ENCODE measurements at places on chromosomes 1 and 21.
A peak's percentile ranks its signal among the peaks of the same experiment; 100 is the strongest.

DNA sequence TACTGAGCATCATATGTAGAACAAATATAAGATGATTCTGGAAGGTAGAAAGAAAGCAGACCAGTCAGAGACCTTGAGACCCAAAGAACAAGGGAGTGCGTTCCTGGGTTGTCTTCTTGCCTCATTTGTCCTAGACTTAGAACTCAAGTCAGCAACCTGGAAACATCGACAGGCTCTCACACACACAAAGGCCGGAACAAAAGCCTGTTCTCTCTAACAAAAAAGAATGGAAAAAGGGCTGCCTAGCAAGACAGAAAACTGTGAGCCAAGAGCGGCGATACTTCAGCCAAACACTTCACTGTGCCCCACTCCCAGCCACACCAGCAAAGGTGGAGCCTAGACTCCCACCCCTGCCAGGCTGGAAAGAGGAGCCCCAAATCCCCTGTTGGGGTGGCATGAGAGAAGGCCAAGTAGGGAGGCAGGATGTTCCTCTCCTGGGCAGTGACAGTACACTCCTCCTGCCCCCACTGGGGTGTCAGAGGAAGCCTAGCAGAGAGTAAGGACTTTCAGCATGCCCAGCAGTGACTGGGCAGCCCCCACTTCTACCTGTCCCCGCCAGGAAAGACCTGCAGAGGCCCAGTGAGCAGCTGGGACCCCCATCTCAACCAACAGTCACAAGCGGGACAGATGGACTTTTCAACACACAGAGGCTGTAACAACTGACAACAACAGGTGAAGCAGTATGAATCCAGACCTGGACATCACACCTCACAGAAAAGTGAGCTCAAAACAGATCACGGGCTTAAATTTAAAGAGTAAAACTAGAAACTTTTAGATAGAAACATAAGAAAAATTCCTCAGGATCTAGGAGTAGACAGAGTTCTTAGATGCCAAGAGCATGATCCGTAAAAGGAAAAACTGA is 33.0 kb downstream of the MRAP start:
- DNase-seq, result no peak

DNA sequence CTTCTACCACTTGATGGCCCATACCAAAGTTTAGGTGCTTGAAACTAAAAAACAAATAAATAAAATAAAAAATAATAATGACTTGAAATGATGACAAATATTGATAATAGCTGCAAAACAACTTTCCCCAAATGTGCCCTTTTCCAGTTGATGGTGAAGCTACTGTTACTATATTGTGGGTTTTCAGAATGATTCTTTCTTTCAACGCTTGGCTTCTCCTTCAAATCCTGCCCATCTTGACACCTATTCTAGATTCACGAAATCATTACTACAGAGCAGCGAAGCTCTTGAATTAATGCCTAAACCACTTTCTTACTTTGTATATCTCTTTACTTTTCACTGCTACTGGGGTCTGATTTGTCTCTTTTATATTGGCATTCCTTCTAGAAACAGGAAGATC is 9.2 kb upstream of the C1orf141 start:
- DNase-seq, result no peak

- no peak for DNase-seq
These were observed 147.6 kb downstream of the PBX1 start for GRCh38 chr1:164706606-164706987.

DNA sequence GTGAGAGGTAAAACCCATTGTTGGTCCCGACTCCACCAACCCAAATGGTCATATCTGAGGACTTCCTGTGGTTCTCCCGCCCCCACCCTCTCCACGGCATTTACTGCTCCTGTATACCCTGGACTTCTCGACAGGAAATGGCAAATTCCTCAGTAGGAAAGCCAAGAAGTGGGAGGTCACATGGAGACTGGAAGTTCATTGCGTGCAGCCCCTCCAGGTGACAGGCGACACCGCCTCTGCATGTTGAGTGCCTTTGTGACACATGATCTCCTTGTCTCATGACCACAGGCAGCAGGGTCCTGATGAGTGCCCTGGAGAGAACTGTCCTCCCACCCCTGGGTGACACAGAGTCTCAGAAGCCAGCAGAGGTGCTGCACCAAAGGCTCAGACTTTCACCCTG is 24.2 kb downstream of the ERG start:
- DNase-seq, result no peak

DNA sequence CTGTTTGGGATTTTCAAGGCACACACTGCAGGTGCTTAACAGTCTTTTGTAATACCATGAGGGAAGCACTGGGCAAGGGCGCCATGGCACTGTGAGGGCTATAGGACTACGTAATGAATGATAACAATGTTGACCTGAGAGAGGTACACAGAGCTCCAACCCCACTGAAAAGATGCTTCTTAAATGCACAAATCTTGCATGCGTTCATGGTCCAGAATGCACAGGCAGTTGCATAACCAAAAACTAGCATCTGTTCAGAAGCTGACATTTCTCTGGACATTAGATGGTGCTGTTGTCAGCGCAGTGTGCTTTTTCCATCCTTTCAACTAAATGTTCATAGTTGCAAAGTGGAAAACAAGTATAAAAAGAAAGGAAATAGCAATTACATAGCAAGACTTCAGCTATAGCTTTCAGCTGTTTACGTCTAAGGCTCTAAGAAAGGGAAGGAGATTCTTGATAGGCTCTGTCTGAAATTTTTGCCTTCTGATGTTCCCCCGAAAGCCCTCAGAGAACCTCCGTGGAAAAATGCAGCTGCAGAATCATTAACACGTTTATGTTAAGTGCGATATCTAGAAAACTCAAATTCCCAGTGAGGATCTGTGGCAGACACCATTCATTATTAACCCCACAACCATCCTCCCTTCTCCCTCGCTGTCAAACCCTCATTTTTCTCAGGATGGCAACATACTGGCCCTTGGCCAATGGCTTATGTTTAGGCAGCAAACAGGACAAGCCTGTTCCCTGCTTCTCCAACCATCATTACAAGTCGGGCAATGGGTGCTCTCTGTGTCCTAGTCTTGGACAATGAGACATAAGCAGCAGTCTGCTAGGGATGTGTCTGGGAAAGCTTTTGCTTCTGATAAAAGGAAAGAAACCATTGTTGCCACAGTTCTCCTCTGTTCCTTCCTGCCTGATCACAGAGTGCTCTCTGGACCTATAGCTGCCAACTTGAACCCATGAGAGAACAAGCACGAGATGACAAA is 8.2 kb upstream of the TARBP1 start:
- no peak for DNase-seq

GRCh38 chr1:152442765-152443164 is 28.7 kb upstream of the CRNN start:
- no peak for DNase-seq

GRCh38 chr1:241716915-241717656 is 65.0 kb downstream of the WDR64 start:
- DNase-seq, result peak; percentile 8

GRCh38 chr1:230423261-230423660 is 2.9 kb downstream of the PGBD5 start:
- DNase-seq, result no peak

DNA sequence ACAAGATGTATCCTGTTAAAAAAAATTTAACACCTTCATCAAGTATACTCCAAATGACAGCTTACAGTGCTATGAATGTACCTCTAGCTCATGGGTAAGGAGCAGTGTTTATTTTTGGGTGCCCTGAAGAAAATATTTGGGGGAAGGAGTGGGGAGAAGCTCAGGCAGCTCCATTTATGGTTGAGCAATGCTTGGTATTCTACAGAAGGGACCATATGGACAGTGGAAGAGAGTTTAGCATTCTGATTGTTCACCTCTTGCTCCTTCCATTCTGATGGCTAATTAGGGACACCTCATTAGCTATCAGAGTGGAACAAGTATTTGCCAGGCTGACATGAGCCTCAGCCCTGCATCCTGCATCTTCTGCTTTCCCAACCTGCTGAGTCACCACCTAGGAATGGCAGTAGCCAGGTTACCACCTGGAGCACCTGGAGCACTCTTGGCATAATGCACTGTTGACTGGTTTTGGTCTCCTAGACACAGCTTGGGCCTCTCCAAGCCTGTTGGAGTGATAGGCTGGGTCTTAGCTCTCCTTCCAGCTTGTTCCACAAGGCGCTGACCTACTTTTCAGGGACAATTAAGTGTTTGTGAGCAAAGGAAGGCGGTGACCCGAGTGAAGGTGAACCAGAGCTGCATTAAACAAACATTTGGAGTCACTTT is 62.0 kb upstream of the MACF1 start:
- no peak for DNase-seq

- no peak for DNase-seq
These were observed 60.8 kb upstream of the F3 start for GRCh38 chr1:94602316-94602715.

DNA sequence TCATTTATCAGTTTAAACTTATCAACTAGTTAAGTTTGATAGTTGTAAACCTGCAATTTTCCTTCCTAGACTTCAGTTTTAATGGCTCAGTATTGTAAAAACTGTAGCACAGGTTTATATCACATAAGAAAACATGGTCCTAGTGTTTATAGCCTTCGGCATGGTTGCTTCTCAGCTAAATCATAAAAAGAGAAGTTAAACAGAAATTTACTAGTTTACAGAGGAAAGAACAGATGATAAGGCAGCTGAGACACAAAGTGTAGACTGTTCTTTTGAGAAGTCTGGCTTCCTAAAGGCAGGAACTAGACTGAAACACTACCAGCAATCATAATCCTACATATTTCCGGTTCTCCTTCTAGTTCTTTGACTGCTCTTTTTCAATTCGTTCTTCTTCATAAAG is 39.8 kb downstream of the WNT2B start:
- no peak for DNase-seq

DNA sequence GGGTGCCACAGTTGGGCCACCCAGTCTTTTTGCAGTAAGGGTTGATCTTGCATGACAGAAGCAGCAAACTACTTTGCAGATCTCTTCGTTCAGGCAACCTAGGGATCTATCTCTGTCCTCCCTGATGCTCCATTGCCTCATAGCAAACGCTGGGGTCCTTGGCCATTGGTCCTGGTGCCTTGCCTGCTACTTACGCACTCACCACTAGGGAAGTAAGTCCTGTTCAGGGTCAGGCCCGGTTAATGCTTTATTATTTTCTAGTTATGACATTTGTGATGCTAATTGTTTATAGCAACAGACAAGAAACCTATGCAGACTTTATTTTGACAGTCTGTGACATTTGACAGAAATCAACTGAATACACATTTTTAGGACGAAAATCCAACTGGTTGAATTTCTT is 326.5 kb upstream of the FMN2 start:
- DNase-seq, result no peak

GRCh38 chr1:5351366-5351765 is 640.9 kb downstream of the NPHP4 start:
- DNase-seq, result no peak

DNA sequence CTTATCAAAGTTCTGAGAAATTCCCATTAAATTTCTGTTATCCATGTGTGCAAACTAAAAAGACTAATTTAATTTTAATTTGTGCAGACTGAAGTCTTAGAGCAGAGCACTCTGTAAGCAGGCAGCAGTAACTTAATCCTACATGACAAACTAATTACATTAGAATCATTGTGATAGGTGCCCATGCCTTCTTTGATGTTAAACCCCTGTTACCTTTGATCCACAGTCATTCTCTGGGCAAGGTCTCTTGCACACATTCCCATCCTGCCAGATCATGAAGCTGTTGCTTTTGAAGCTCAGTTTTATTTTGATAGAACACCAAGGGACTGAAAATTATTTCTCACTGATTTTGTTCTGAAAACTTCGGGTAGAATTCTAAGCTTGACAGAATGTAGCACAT is 77.2 kb downstream of the BCAR3 start:
- no peak for DNase-seq

DNA sequence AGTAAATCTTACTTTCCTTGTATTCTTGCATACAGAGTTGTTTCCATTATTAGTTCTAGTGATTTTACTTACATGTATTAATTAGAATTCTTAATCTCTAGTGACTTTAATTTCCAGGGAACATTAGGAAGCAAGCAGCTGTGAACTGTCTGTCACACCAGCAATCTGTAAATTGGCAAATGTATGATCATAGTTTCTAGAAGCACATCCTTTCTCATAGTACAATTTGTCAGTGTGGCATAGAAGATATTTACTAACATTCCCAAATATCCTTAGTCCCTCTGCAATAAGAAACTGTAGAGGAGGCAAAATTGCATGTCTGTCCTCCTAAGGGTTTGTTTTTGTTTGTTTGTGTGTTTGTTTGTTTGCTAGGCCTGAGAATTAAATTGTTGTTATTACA is 17.0 kb upstream of the FMO1 start:
- DNase-seq, result no peak

GRCh38 chr1:110170766-110171733 is 20.8 kb downstream of the SLC6A17 start:
- no peak for DNase-seq

DNA sequence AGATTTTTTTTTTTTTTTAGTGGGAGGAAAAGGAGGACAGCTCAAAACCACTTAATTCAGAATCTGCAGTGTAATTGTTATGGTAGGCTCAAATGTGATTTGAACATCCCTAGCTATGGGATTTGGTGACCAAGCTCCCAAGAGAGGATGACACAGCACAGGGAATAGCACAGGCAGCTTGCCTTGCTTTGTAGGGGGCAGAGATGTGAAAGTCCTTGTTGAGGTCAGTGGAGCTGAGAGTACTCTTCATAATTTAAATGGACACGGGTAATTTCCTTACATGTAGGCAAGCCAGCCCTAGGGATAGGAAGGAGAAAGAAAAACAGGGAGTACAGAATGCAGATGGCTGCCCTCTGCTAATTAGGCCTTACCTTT is 3.2 kb upstream of the UCK2 start:
- DNase-seq, result no peak

- DNase-seq, result no peak
These were observed 121.0 kb upstream of the UBE2U start for GRCh38 chr1:64082459-64082858.

- no peak for DNase-seq
These were observed 32.9 kb downstream of the PHC2 start for GRCh38 chr1:33397994-33398393.

GRCh38 chr21:42261829-42262200 is 42.9 kb downstream of the ABCG1 start:
- no peak for DNase-seq

DNA sequence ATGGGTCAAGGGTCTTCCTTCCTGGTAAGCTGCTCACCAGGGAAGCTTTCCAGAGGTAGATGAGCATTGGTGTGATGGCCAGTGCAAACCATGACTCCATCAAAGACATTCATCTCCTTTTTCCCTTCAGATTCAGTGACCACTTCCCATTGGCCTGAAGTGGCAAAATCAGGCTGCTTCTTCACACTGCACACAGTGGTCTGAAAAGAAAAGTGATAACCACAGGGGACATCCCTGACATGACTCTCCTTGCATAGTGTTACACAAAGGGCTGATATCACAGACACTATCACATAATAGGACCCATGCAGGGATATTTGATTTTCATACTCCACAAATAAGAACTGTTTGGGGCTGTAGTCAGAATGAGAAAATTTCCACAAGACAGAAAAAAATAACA is 11.9 kb downstream of the FMO5 start:
- no peak for DNase-seq

- DNase-seq, result no peak
These were observed 5.6 kb downstream of the TMEM234 start for GRCh38 chr1:32216566-32216965.

GRCh38 chr1:86409416-86410021 is 13.4 kb upstream of the ODF2L start:
- no peak for DNase-seq

All from stimulated activated CD4-positive, alpha-beta T cell treated with anti-CD3 and anti-CD28 coated beads, Interleukin-15, amount 100 ng/mL, for 48 hours (primary cell).